Iris pigment epithelial cell (primary cell): ENCODE measurements at places on chromosomes 12 and 14.

DNA sequence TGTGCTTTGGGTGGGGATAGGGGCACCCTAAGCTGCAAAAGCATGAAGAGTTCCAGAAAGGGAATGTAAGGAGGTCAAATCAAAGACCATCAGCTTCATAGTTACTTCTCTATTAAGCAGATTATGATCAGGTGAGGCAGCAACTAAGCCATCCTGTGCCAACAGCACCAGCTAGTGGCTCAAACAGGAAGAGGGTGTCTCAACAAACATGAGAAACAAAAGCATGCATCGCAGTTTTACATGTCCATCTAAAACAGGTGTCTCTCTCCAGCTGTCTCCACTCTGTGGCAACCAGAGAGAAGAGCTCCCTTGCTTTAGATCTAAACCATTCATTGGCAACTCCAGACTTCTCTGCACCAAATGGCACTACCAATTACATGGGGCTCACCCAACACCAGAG is 52.9 kb downstream of the ACTN1 start:
- DNase-seq = no peak

DNA sequence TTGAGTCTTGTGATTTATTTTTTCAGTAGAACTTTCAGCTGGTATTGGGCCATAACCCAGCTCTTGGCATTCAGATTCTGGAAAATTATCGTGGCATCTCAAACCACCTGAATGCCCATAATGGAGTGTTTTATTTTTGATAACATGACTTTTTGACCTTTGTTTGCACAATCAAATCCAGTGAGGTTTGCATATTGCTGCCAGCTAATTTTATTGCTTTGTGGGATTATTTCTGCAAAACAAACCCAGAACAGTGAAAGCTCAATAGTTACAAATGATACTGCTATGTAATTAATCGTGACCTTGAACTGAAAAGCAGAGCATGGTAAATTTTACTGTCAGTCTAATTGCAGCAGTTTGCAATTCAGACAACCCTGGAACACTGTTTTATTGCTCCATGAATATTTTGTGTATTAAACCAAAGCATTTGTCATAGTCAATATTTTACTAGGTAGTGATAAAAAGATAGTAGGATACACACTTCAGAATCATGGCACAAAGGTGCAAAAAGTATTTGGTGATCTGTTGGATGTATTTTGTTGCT is 255.2 kb upstream of the NAV3 start:
- DNase-seq = no peak

GRCh38 chr14:90647473-90648005 is 168.7 kb downstream of the TTC7B start:
- DNase-seq = no peak

- peak; percentile 59 for DNase-seq
Measured at GRCh38 chr14:63759456-63759855, 31.6 kb upstream of the SGPP1 start.

GRCh38 chr12:67671419-67671818 is 22.9 kb downstream of the DYRK2 start:
- DNase-seq = peak; percentile 79

- no peak for DNase-seq
Measured at GRCh38 chr12:40583743-40584142, 108.5 kb upstream of the CNTN1 start.

- peak; percentile 91 for DNase-seq
Measured at GRCh38 chr12:132327336-132328171, 1.8 kb downstream of the GALNT9 start.

DNA sequence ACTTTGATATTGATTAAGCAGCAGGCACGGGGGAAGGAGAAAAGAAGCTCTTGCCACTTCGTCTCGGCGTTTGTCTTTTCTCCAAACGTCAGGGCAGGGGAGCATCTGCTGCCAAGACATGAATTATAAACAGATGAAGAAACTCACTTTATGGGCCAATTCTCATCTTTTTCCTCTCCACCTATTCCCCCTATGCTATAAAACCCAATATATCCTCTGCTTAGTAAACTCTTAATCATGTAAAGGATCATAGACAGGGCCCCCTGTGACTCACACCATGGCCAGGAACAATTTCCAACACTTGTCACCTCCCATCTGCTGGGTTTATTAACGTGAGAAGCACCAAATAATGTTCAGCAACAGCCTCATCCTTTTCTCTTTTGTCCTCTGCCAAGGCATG is 1092.1 kb upstream of the TMEM132C start:
- DNase-seq = no peak

GRCh38 chr12:89267404-89267803 is 84.9 kb downstream of the DUSP6 start:
- no peak for DNase-seq

GRCh38 chr14:88063811-88064210 is 58.9 kb downstream of the GPR65 start:
- DNase-seq = no peak

DNA sequence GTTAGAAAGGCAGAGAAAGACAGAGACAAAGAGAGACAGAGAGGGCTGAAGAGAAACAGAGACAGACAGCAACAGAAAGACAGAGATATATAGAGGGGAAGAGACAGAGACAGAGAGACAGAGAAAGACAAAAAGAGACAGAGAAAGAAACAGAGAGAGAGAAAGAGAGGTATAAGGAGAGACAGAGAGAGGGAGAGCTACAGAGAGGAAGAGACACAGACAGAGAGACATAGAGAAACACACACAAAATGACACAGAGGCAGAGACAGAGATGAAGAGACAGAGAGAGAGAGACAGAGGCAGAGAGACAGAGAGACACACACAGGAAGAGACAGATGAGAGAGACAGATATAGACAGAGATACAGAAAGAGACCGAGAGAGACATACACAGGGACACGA is 168.6 kb downstream of the TMEM121 start:
- DNase-seq = no peak

DNA sequence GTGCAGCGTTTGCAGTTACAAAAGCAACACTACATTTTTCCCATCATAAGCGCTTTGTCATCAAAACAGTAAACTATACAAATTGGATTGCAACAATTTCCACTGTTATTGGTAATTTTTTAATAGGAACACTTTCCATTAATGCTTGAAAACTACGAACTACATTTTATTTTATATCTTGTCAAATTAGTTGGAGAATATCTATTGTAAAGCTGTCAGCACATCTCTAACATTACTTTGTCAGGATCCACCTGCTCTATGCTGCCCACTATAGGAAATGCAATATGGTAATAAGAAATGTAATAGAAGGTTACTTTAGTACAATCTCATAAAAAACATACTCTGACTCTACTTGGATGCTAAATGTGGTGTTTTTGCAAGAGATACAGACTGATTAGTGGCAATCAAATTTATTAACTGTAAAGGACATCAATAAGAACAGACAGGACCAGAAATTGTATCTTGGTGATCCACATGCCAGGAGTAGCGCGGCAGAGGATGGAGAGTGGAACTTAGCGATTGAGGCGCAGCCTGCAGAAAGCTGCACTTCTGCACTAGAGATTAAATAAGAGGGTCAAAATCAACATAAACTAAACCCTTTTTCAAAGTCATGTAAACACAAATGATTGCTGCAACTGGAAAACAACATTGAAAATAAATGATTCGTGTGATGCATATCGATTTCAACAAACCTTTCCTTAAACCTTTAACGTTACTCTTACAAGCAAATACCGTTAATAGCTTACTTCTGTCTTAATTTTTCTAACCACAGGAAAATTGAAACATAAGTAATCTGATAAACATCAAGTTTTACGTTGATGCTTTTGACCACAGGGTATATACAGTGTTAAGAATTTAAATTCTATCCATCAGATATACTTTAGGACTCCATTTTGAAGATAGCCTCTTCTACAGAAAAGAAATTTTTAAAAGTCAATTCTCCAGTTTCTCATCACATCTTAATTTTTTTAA is 3.6 kb upstream of the ARID2 start:
- peak; percentile 64 for DNase-seq

DNA sequence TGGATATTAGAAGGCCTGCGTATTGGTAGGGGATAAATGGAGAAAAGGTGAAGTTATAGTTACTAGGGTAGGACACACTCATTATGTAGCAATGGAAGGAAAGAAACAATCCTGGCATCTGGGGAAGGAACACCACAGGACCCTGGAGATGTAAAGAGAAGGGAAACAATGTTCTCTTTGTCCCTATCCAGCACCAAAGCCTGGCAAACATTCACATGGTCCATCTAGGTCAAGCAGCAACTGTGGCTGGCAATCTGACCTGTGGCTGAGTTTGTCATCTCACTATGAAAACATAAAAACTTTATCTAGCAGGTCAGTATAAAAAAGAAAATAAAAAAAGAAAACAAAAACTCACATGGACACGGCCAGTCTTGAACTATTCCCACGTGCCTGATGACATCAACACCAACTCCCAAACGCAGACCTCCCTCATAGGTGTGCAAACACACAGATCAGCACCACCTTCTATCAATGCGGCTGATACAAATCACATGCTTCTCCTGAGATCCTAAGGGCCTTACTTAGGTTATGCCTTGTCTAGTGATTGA is 2.6 kb downstream of the POMT2 start:
- DNase-seq = no peak

GRCh38 chr12:6452245-6452943 is 552 bp downstream of the TAPBPL start:
- no peak for DNase-seq

DNA sequence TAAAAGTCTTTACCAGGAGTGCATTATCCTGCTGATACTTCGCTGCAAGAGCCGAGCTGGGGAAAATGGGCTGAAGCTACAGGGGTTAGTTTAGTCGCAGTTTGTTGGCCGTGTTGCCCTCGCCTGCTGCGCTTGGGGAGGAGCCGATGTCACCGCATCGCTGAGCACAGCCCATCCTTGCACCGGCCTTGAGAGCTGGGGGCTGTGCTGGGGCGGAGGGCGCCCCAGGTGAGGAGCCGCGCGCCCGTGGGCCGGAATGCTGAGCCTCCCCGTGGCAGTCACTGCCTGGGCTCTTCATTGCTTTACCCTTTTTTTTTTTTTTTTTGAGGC is 50.0 kb downstream of the ADGRD1 start:
- no peak for DNase-seq

- no peak for DNase-seq
Measured at GRCh38 chr12:91516695-91517047, 334.1 kb upstream of the DCN start.

DNA sequence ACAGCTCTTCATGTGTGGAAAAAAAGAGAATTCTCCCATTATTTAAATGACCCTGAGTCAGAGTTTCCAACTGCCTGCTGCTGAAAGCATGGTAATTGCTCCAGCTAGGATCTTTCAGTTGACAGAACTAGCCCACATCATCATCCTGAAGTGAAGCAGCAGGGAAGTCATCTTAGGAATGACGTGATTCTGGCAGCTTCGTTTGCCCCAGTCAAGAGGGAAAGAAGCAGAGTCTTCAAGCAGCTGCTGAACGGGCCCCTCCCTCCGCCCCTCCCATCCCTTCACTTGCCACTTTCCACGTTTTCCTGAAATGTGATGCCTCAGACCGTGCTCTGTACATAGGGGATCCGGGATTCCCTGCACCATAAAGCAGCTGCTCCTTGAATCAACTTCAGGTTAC is 455.0 kb upstream of the TMEM132C start:
- DNase-seq = peak; percentile 53

DNA sequence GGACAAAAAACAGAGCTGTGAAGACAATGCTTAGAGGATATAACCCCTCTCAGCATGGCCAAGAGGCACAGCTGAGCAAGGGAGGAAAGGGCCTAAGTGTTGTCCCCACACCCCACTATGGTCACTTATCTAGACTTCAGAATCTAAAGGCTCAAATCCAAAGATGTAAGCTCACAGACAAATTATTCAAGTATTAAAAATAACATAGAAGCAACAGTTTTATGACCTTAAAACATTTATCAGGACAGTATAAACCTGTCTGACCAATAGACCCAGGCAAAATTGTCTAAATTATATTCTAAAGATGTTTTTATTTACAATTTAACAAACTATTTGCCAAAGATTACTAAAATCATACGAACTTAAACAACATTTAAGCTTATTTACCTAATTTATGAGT is 28.1 kb upstream of the PRICKLE1 start:
- no peak for DNase-seq

DNA sequence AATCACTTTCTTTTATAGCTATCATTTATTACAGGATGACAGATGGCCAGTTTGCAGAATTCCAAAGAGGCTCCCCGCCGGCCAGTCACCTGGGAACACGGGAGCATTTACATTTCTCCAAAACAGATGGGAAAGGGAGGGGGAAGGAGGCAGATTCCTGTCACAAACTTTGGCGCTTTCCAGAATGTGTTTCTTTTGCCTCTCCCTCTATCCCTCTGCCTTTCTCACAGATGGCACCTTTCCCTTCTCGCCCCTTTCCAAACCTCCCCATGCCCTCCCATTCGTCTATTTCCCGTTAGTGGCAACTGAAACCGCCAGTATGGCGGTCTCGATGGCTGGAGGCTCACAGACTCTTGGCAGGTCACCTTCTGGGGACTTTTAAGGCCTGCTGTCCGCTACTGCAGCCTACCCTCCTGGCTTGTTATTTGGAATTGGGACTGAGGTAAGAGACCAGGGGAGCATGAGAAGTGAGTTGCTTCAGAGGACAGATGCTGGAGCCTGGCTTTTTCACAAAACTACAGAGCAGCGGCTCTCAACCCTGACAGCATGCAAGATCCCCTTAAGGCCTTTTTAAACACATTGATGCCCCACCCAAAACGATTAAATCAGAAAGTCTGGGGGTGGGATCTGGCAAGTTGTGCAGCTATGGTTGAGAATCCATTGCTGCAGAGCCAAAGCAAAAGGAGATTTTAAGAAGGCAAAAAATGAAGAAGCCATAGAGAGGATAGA is 161.5 kb upstream of the VASH1 start:
- no peak for DNase-seq

GRCh38 chr14:34324363-34324795 is 137.7 kb downstream of the SPTSSA start:
- peak; percentile 23 for DNase-seq

- peak; percentile 54 for DNase-seq
Measured at GRCh38 chr12:104686196-104686595, 229.4 kb downstream of the CHST11 start.

- DNase-seq = no peak
Measured at GRCh38 chr14:86237733-86238132, 707.8 kb downstream of the FLRT2 start.

- DNase-seq = no peak
Measured at GRCh38 chr14:60326274-60326673, 77.3 kb downstream of the PPM1A start.

- DNase-seq = peak; percentile 94
Measured at GRCh38 chr12:75933101-75933500, 98.5 kb downstream of the PHLDA1 start.

GRCh38 chr12:120194534-120195395 is at the start of gene GCN1:
Gene GCN1 (minus strand): TSS chr12:120194715. CDS start chr12:120194697, 18 bp downstream.
- DNase-seq = peak; percentile 87

GRCh38 chr12:87015352-87015751 is 759.2 kb upstream of the MGAT4C start:
- DNase-seq = no peak
